ENCODE measurements at places on chromosomes 12 and 14.

DNA sequence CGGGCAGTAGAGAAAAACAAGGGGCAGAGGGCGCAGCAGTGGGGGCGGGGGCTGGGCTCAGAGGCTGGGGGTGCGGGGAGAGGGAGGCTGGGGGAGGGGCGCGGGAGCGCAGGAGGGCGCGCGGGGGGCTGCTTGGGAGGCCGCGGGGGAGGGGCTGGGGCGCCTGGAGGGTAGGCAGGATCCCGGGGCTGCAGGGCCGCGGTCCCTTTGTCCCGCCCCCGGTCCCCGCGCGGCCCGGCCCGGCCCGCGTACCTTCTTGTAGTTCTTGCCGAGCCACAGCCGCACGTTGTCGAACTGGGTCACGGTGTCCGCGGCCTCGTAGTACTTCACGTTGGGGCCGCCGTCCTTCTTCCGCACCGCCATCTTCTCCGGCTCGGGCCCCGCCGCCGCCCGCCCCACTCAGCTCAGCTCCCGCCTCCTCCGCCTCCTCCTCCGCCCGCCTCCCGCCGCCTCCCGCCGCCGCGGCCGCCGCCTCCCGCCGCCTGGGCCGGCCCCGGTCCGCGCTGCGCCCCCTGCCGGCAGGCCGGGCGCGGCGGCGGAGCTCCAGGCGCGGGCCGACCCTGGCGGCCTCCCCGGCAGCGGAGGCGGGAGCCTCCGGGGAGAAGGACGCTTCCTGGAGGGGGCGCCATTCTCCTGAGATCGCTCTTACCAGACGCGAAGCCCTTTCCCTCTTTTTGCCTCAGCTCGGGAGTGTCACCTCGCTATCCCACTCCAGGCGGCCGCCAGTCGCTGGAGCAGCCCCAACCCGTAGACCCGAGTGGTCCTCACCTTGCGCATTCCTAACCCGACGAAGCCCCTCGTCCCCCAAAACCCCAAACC lies at the start of gene SMARCC2:
TSS of gene SMARCC2 (minus strand) at position 385 of the 819 bp plus-strand sequence. CDS start at position 363, 22 bp downstream.
- DNase-seq, result peak; percentile 94

GRCh38 chr14:88311780-88312179 lies 11.3 kb downstream of the KCNK10 start:
- no peak for DNase-seq

DNA sequence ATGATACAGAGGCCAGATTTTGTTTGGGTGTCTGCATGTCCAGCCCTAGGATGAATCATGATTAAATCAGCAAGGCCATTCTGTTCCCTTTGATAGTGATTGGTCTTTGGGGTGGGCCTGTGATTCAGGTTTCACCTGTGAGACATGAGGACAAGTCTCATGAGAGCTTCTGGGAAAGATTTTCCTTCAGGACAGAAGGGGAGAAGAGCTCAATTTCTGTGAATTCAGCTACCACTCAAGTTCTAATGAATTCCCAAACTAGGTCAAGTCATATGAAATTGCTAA lies 73.4 kb downstream of the ZNF664 start:
- no peak for DNase-seq

DNA sequence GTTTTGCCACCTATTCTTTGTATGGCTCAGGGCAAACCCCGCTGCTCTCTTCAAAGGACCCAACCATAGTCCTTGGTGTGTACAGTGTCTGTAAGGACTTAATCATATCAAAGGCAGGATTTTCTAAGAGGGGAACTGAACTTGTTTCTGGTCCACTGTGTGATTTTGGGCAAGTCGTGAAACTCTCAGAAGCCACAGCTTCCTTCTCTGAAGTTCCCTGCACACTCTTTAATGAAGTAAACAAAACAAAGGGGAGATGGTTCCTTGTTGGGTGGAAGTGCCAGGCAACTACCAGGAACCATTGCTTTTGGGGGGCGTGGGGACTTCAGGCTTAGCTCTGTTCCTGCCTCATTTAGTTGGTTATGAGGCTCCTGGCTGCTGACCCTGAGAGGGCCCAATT lies 152.4 kb downstream of the VRK1 start:
- no peak for DNase-seq

DNA sequence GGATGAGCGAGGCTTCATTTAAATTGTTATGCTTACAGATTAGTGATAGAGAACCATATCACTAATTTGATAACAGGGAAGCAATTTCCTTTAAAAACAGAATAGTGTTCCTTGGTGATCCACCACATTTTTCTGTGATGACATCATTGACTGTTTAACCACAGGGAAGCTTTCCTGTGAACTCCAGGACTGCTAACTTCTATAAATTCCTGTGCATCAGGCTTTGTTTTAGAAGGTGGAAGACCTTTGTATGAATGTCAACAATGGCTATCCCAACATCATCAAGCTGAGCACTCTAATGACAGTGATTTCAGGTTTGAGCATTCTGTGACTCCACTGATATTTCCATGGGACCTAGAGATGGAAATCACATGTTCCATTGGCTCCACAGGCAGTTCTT lies 177.1 kb downstream of the RMST start:
- no peak for DNase-seq

DNA sequence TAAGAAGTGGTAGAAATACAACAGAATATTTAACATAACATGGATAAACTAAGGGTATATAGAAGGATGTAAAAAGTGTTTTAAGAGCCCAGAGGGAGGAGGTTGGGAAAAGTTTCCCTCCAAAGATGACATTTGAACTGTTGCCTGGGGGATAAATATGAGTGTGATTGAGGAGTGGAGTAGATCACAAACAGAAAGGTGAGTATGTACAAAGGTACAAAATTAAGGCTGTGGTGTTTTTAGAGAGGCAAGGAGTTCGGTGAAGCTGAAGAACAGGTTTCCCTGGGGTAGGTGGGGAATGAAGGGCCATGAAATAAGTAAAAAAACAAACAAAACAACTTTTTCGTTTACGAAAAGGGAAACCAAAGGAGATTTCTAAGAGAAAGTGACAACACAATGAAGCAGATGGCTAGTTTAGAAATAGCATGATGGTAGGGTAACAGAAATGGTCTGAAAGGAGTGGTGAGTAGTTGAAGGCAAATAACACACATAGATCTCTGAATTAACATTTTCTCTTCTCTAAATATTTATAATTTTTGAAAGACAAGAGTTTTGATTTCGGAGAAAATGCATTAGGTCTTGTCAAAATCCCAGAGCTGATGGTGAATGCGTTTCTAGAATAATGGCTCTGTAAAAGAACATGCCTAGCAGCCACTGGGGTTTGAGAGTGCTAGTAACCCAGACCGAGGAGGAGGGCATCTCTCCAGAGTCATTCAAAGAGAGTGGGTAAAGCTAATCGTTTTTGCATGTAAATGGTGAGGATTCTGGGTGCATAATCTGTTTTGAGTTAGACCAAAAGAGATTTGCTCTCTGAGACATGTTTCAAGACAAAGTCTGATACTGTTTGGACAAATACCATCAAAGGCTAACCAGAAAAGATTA lies 240.4 kb upstream of the DCN start:
- DNase-seq, result no peak

- peak; percentile 92 for DNase-seq
These were observed 1030.4 kb downstream of the TMEM121 start for GRCh38 chr14:106556665-106557289.

DNA sequence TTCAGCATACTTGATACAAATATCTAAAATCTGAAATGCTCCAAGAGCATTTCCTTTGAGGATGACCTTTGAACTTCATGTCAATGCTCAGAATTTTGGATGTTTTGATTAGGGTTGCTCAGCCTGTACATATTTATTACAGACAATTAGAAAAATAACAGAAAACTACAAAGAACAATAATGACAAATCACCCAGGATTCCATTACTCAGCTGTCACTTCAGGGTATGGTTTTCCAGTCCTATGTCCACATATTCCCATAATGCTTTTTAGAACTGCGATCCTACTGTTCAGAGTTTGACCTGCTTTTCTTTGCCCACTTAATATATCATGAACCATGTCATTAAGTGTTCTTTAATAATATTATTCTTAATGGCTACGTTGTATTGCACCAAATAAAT lies 11.4 kb downstream of the DLGAP5 start:
- no peak for DNase-seq

GRCh38 chr14:33451211-33451610 lies 499.7 kb downstream of the EGLN3 start:
- no peak for DNase-seq

DNA sequence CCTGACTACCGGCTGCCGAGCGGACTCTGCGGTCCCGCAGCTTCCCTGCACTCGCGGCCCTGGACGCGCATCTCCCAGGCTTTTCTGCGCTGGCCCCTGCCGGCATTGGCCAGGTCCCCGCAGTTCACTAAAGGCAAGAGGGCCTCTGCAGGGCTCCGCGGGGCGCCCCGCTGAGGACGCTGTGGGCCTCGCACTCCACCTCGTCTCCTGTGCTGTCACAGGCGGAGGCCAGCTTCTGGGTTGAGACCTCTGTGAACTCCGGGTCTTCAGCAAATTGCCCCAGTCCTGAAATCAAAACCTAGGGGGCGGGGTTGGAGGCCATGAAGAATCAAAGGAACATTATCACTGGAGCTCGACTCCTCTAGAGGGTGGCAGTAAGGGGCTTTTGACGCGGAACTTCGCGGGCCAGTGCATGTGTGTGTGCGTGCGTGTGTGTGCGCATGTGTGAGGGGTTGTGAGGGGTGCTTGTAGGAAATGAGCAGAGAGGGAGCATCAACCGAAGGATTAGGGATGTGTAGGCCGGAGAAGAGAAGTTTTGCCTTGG lies 68.5 kb upstream of the CAPRIN2 start:
- DNase-seq, result peak; percentile 66

DNA sequence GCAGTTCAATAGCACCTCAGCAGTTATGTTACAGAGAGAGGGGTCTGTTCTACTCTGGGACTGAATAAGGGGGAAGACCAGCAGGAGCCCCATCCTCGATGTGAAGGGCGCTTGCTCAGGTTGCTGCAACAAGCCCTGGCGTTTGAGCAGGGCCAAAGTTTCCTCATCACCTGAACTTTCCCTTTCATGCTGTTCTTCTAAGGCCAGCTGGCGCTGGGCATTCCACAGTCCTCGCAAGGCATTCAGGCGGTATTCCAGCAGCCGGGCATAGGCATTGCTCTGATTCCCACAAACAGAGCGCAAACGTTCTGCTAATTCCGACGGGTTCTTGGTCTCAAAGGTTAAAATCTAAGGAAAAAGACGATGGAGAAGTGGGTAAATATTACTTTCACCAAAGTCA lies 62.8 kb downstream of the HECTD4 start:
- DNase-seq, result no peak

GRCh38 chr14:42855085-42855484 lies 1248.4 kb downstream of the LRFN5 start:
- DNase-seq, result no peak

- DNase-seq, result no peak
These were observed 8.3 kb downstream of the MEG3 start for GRCh38 chr14:100834082-100834793.

- DNase-seq, result no peak
These were observed 4.8 kb downstream of the RNF34 start for GRCh38 chr12:121404734-121405133.

GRCh38 chr14:68862954-68863594 lies 70.2 kb upstream of the ZFP36L1 start:
- DNase-seq, result peak; percentile 85

DNA sequence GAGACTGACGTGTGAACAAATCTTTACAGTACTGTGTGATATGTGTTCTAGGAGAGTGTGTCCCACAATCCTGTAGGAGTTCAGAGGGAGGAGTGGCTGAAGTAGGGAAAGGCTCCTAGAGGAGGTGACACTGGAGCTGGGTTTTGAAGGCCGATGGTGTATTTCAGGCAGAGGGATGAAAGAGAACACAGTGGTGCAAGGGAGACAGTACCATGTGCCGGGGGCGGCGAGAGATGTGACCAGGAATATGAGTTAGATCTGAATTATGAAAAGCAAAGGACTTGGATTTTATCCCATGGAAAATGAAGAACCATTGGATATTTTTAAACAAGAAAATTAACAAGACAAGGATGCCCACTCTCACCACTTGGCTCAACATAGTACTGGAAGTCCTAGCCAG lies 77.0 kb upstream of the ESRRB start:
- DNase-seq, result no peak

DNA sequence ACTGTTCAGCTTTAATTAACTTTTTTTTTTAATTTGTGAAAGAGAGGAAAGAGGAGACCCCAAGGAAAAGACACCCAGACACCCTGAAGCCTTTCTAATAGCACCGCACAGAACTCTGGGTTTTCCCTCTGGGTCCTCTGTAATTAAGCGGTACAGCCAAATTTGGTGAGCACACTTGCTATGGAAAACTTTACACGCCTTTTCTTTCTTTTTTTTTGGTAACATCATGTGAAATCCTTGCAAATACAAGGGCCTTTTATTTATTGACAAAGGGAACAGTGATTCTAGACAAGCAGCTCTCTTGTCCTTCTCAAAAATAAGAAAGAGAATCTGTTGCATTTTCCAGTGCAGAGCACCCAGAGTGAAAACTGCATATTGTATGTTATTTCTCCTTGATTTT lies 44.4 kb upstream of the CPM start:
- no peak for DNase-seq

DNA sequence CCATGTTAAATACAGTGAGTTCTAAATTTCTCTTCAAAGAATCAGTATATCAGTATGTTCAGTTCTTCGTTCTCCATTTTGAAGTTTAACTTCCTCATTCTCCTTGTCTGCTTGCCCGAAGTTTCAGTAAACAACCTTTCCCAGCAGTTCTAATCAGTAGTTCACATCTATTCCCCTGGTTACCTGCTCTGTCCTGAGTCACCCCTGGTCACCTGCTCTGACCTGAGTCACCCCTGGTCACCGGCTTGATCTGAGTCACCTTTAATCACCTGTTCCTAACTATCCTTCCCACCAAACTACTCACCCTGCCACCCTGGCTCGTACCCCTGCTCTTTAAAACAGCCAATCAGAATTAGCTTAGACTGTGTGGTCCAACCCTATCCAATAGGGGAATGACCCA lies 9.4 kb upstream of the OR10G3 start:
- no peak for DNase-seq

DNA sequence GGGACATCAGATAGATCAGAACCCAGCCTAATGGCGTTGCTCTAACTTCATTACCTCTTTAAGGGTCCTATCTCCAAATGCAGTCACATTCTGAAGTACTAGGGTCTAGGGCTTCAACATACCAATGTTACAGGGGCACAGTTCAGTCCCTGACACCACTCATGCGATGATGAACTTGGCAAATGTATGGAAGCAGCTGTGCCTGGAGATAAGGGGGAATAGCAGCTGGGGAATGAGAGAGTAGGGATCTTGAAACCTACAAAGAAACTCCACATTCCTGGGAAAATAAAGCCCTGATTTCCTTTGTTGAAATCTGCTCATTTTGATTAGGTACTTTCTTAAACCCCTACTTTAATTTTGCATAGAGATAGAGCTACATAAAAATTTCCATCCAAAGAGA lies 20.5 kb upstream of the TMCC3 start:
- no peak for DNase-seq

GRCh38 chr12:32917094-32917611 lies 20.6 kb upstream of the PKP2 start:
- DNase-seq, result no peak

DNA sequence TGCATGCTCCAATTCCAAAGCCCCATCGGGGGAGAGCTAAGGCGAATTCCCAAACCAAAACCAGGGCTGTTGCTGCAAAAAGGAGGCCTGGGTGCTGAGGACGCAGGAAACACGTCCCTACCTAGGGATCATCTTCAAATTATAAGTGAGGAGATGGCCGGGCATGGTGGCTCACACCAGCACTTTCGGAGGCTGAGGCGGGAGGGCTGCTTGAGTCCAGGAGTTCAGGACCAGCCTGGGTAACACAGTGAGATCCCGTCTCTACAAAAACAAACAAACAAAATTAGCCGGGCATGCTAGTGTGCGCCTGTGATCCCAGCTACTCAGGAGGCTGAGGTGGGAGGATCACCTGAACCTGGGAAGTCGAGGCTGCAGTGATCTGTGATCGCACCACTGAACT lies 143.2 kb downstream of the CALM1 start:
- no peak for DNase-seq

Data from activated effector memory CD4-positive, alpha-beta T cell treated with anti-CD3 and anti-CD28 coated beads, Interleukin-2, amount 50 U/mL, for 16 hours (primary cell).